ENCODE measurements at places on chromosomes 5 and 9. TPM values are rescaled to one million over a fixed set of nuclear protein-coding genes. Genes with fewer than 3 reads are reported as not detected.

DNA sequence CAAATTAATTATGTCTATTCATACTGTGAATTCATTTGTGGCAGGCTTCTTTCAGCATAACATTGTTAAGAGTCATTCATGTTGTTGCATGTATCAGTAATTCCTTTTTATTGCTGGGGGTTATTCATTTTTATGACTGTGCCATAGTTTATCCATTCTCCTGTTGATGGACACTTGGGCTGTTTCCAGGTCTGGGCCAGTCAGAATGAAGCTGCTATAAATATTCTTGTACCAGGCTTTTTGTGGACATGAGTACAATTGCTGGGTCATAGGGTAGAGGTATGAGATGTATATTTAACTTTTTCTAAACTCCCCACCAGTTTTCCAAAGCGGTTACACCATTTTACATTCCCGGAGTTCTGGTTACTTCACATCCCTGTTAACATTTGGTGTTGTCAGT lies 13.6 kb downstream of the PRPF4 start:
- DNase-seq = no peak

- DNase-seq = no peak
These were observed 13.4 kb upstream of the CCL27 start for GRCh38 chr9:34675869-34676268.

- no peak for DNase-seq
These were observed 602.6 kb downstream of the MTRR start for GRCh38 chr5:8471581-8471980.

- no peak for DNase-seq
These were observed 28.7 kb downstream of the ANKRD33B start for GRCh38 chr5:10592601-10593000.

GRCh38 chr5:429453-430188 lies 13.4 kb upstream of the EXOC3 start:
- no peak for DNase-seq

The NME5 gene
- 9.9 TPM for total RNA-seq

The TGFBI gene
- 3.8 TPM for total RNA-seq

All from progenitor cell of endocrine pancreas (in vitro differentiated cells).